ENCODE measurements at places on chromosomes 6 and 20.

- peak; percentile 22 for DNase-seq
Observed at GRCh38 chr20:44384423-44385027, 29.0 kb downstream of the HNF4A start.

GRCh38 chr20:11366660-11367059 lies 551.0 kb upstream of the BTBD3 start:
- DNase-seq: no peak

DNA sequence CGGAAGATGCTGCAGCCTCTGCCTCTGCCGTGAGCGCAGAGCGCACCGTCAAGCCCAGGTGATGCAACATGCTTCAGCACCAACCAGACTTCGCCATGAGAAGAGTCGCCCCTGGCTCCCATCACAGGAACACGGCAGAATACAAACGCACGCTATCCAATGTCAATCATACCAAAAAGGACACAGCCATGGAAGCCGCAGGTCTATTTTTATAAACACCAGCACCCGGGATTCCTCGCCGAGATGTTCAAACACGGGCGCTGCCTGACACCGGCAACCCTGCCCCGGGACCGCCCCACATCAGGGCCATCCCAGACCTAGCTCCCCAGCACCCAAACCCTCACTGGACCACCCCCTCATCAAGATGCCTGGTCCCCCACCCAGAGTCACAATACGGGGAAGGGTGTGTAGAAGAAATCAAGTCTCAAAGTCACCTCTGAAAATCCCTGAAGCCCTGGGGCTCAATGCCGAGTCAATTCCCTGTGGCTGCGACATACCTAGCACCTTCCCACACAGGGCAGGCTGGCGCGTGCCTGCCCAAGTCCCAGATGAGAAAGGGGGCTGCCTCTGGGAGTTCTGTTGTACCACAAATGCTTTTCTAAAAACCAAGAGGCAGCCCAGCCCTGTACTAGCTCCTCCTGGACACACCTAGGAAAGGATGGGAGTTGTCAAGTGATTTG lies 17.9 kb downstream of the TAF4 start:
- DNase-seq: no peak

GRCh38 chr20:55216525-55217242 lies 741.3 kb downstream of the DOK5 start:
- no peak for DNase-seq

DNA sequence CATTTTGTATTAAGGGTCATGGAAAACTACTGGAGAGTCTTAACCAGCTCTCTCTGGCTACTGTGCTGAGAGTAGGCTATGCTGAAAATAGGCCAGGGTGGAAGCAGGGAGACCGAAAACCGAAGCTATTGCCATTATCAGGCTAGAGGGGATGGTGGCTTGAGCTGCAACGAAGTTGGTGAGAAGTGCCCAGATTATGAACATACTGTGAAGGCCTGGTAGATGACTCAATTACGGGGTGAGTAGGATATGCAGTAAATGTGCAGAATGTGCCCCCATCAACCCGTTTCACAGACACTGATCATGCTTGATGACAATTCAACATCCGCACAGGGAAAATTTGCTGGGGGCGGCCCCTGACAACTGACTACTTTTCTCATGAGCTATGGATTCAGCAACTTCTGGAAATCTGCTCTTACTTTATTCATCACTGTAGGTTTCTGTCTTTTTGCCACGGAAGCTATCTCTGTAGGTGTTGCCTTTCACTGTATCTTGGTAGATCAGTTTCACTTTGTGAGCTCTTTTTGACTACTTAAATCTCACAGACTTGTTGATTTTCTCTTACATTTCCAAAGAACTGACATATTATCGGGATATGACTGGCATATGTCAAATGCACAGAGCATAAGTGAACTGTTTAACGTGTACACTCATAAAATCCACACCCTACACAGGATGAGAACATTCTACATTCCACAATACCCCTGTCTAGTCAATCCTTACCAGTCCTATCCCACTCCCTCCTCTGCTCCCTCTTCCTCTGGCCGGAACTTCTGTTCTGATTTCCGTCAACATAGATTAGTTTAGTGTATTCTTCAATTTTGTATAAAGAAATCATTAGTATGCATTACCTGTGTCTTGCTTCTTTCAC lies 15.5 kb upstream of the MEP1A start:
- no peak for DNase-seq

DNA sequence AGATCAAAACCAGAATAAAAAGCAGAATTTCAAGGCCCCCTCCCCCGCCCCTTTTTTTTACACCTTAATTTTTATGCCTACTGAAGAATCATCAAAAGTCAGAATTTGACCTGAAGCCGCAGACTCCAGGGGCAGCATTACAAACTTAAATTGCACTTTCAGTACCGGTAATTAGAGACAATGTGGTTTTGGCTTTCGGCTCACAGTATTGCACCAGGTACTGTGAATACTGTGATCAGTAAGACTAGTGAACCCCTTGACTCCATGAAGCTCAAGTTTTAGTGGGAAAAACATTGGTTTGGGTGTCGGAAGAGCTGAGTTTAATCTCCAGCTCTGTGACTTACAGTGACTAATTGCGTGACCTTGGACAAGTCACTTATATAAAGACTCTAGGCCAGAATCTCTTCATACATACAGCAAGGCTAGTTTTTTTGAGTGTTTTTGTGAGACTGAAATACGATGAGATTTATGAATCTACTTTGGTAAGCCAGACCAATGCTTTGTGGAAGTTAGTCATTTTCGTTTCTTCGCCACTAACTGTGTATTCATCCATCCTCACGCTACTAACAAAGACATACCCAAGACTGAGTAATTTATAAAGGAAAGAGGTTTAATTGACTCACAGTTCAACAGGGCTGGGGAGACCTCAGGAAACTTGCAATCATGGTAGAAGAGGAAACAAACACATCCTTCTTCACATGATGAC lies 114.7 kb downstream of the SASH1 start:
- DNase-seq: no peak

DNA sequence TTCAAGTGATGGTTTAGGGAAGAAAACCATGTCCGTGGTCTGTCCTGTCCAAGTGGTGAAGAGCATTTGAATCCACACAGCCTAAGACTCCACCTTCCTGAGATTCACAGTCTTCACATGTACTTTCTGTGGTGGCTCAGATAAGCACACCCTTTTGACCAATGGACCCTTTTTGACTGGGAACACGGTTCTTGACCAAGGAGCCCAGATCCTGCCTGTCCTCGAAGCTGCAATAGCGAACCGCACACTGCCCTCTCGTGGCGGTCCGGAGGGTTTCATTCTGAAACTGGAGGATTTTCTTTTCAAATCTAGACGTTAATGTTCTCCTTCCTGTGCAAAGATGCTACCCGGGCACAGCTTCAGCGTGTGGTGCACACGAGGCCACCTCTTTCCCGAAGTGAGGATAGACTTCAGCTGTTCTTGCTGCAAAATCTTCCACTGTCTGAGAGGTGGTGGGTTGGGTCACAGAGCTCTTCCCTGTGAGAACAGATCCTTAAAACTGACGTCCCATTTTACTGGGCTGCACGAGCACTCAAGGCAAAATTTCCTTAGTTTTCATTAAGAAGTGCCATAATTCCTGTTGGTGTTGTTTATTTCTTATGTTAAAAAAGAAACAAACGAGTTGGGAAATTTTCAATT lies 90.5 kb downstream of the SYNJ2 start:
- no peak for DNase-seq

DNA sequence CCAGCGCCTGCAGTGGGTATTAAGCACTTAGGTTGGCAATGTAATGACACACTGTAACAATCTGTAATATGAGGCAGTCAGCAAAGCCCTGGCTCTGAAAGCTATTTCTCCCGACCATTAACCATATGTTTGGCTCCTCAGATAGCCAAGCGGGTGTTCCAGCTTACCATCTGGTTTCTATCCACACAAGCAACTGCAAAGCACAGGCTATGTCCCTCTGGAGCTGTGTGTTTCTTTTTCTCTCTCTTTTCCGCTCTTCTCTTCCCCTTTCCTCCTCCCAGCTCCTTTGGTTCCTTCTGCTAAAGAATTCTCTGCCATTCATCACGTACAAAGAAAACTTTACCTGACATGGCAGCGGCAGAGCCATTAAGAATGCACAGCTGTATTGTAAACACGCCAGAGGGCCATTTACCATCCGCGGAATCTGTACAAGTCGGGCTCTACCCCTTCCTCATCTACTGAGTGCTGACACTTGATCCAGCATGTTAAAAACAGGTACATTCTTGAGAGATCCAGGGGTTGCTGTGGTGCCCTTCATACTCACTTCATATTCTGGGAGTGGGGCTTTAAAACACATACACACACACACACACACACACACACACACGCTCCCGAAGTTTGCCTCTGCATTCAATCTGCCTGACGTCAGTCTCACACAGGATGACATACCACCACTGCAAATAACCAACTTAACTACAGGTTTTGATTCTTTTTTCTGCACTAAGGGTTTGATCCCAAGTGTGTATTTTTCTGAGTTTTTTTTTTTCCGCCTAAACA lies 77.2 kb downstream of the BACH2 start:
- no peak for DNase-seq

DNA sequence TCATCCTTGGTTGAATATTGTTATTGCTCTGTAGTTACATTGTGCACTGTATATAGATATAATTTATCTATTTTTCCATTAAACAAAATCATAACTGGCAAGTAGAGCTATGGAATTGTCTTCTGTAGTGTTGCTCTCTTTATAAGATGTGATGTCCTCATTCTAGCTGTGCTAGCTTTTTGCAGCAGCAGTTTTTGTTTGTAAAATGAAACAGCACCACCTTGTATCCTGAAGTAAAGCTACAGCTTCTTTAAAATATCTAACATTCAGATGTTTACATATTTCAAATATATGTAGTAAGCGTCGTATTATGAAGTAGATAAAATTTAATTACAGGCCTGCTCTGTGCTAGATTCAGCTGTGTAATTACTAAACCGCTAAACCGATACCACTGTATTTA lies 328.8 kb upstream of the MANEA start:
- DNase-seq: no peak

DNA sequence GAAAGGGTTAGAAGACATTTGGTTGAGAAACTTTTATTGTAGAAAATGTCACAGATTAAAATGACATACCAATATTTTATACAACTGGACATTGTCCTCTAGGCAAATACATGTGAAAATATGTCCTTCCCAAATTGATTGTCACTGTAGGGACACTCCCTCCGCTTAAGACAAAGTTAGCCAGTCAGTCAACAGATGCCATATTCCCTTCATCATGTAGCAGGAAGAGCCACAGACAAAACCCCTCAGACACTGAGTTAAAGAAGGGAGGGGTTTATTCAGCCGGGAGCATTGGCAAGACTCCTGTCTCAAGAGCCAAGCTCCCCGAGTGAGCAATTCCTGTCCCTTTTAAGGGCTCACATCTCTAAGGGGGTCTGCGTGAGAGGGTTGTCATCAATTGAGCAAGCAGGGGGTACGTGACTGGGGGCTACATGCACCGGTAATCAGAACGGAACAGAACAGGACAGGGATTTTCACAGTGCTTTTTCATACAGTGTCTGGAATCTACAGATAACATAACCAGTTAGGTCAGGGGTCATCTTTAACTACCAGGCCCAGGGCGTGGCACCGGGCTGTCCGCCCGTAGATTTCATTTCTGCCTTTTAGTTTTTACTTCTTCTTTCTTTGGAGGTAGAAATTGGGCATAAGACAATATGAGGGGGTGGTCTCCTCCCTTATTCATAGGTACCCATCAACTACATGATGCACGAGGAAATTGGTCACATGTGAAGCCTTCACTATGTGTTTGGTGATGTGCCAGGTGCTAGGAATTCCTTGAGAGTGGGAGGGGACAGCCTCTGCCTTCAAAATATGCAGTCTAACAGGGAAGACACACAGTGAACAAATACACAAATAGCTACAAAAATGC lies 155.7 kb upstream of the CDYL start:
- DNase-seq: no peak
